ENCODE measurements at places on chromosomes 5 and 9.

DNA sequence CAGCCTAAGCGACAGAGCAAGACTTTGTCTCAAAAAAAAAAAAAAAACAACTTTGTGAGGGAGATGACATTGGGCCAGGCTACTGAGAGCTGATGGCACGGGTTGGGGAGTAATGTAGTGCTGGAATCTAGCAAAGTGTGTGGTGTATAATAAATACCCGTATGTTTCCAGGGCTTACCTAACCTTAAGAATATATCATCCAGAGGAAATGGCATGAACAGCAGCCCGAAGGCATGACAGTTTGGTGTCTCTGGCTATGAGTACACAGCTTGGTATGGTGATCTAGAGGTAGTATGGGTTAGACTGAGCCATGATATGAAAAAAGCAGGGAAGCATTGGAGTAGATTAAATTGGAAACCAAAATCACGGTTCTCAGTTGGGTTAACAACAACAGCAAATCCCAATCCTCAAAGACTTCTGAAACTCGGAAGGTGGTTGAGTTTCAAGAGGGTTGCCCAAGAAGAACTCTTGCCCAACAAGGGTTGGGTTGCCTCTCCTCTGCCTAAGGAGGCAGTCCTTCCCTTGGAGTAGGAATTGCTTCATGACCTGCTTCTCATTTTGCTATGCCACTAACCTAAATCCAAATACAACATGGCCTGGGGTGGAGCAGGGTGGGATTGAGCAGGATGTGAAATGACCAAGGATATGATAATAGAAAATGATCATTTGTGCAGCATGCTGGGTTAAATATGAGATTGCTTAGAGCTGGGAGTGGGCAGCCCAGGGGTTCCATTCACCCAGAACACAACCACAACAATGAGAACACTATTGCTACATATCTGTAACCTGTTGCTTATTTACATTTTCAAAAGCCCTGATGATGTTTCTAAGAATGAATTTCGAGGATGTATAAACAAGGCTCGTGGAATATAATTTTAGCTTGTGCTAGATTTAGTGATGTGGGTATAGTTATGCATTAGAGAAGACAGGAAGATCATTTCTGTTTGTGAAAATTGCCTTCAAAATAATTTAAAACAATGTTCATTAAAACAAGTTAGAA lies 64.6 kb upstream of the ZFR start:
- H3K36me3 ChIP-seq, result no peaks in the 10 kb centered on the region
- no peak for DNase-seq
- H3K27ac ChIP-seq, result no peak overlapping the region
- H3K4me1 ChIP-seq, result no peaks in the 10 kb centered on the region

DNA sequence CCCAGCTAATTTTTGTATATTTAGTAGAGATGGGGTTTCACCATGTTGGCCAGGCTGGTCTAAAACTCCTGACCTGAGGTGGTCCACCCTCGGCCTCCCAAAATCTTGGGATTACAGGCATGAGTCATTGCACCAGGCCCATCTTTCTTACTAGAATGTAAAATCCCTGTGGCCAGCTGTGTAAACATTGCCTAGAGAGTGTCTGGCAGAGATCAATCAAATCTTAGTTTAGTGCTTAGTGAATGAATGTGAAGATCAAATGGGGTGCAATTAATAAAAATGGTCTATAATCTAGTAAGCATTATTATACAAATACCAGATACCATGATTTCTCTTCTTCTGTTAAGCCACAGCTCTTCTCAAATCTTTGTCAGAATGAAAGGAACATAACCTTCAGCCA lies 289.9 kb downstream of the KCTD16 start:
- no peaks in the 10 kb centered on the region for H3K36me3 ChIP-seq
- no peaks in the 10 kb centered on the region for H3K27me3 ChIP-seq
- H3K4me3 ChIP-seq, result no peak overlapping the region

DNA sequence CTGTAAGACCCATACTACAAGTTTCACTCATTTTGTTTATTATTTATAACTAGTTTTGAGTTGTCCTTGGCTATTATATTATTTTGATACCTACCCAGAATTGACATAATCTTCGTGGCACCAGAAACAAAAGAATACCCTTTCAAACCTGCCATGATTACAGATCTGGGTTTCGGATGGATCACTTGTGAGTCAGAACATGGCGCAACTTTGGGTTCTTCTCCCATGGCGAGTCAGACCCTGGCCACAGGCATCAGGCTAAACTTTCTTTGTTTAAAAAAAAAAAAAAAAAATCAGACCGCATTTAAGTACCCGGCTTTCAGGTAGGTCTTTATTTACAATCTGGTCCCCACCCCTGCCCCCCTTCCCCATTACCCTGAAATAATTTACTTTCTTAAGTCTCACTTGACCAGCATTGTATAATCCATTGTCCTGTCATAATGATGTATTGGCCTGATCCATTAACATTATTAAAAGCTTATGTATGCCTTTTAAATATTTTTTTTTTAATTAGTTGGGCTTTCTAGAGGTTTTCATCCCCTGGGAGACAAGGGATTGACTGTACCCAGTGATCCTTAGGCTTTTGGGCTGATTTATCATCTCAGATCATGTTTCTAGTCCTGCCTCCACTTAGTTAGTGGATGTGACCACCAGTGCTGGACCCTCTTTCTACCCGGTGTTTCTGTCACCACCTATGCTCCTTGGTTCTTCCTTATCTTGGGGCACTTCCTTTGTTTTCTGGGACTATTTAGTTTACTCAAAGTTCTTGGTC lies 43.9 kb downstream of the F2RL2 start:
- H3K4me3 ChIP-seq, result no peak overlapping the region
- no peaks in the 10 kb centered on the region for H3K27me3 ChIP-seq
- DNase-seq, result no peak
- no peaks in the 10 kb centered on the region for H3K4me1 ChIP-seq

GRCh38 chr5:43616535-43616934 lies 13.6 kb downstream of the NNT start:
- no peaks in the 10 kb centered on the region for H3K4me1 ChIP-seq
- H3K36me3 ChIP-seq, result peaks cover 52% of the 10 kb centered on the region
- H3K27ac ChIP-seq, result no peak overlapping the region
- no peak for DNase-seq
- H3K4me3 ChIP-seq, result no peak overlapping the region
